ENCODE measurements at places on chromosomes 2 and 18.
A peak's percentile ranks its signal among the peaks of the same experiment; 100 is the strongest.

GRCh38 chr2:111236025-111236424 lies 115.3 kb downstream of the BCL2L11 start:
- DNase-seq, result peak; percentile 63

GRCh38 chr2:234305846-234306245 lies 191.0 kb downstream of the ARL4C start:
- no peak for DNase-seq

GRCh38 chr2:157334797-157335196 lies 9.2 kb upstream of the ERMN start:
- DNase-seq, result no peak

DNA sequence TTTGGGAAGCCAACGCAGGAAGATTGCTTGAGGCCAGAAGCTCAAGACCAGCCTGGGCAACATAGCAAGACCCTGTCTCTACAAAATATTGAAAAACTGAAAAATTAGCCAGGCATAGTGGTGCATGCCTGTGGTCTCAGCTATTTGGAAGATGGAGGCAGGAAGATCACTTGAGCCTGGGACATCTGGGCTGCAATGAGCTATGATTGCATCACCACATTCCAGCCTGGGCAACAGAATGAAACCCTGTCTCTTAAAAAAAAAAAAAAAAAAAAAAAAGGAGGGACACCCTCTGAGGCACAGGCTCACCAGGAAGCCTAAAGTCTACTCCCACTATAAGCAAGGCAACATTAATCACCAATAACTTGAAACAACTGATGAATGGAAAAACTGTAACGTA lies 151.1 kb downstream of the CCDC148 start:
- DNase-seq, result no peak

DNA sequence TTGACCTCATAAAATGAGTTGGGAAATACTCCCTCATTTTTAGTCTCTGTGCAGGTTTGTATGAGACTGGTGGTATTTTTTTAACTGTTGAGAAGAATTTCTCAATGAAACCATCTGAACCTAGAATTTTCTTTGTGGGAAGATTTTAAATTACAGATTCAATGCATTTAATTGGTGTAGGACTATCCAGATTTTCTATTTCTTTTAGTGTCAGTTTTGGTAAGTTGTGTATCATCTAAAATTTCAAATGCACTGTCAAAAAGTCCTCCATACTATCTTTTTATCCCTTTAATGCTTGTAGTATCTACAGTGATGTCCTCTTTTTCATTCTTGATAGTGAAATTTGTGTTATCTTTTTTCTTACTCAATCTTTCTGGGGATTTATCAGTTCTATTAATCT lies 1.8 kb upstream of the BOK start:
- DNase-seq, result no peak

GRCh38 chr2:62440281-62440946 lies 65.6 kb downstream of the TMEM17 start:
- DNase-seq, result no peak

DNA sequence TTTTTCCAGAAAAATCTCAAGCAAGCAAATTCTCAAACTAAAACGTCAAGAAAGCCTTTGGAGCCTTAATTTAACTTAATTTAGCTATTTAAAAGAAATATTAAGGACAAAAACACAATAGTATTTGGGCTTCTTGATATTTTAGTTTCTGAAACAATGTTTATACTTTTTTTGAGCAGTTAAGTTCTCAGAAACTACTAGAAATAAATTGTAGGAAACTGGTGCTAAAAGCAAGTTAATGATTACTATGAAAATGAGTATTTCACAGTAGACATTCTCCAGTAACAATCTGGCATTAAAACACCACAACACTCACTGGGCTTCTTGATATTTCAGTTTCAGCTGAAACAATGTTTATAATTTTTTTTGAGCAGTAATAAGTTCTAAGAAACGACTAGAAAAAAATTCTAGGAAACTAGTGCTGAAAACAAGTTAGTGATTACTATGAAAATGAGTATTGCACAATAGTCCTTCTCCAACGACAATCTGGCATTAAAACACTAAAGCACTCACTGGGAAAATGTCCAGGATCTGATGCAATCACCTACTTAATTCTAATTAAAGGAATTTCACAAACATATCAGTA lies 45.1 kb downstream of the TRAK2 start:
- peak; percentile 62 for DNase-seq

DNA sequence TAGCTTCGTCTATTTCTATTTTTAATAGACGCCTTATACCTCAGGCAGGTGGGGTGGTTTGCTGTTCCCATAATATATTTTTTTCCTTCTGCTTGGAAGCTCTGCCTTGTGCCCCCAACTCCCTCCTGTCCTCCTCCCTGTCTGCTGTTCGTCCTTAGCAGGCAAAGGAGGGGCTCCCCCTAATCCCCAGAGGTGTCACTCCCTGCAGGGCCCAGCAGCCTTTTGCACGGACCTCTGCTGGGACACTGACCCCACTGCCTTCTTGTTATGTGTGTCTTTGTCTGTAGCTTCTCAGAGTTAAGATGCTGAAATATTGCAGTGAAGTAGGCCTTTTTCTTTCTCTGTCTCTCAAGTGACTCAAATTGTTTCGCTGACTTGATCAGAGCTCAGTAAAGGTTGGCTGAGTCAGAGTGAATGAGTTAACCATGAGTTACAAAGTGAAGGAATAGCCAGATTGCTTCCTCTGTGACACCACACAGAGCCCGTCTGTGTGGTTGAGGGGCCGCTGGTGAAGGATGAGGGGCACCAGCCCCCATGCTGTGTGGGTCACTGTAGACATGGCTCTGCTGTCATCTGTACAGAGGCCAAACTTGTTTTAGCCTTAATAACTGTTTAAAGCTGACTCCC lies 47.7 kb downstream of the PRKCE start:
- DNase-seq, result no peak

DNA sequence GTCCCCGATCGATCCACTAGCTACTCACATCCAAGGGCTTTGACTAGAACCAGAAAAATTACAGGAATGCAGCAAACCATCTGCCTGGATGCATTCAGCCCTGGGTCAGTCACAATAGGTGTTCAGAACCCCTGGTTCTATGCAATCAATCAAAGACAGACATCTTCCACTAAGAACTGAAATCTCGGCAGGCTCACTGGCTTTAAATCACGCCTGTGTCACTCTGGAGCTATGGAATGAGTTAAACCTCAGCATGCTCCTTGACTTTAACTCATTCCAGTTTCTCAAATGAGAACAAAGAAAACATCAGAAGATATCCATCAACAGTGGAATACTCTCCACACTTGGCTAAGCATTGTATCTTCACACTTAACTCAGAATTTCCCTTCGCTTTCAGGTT lies 68.1 kb upstream of the SPTBN1 start:
- no peak for DNase-seq

DNA sequence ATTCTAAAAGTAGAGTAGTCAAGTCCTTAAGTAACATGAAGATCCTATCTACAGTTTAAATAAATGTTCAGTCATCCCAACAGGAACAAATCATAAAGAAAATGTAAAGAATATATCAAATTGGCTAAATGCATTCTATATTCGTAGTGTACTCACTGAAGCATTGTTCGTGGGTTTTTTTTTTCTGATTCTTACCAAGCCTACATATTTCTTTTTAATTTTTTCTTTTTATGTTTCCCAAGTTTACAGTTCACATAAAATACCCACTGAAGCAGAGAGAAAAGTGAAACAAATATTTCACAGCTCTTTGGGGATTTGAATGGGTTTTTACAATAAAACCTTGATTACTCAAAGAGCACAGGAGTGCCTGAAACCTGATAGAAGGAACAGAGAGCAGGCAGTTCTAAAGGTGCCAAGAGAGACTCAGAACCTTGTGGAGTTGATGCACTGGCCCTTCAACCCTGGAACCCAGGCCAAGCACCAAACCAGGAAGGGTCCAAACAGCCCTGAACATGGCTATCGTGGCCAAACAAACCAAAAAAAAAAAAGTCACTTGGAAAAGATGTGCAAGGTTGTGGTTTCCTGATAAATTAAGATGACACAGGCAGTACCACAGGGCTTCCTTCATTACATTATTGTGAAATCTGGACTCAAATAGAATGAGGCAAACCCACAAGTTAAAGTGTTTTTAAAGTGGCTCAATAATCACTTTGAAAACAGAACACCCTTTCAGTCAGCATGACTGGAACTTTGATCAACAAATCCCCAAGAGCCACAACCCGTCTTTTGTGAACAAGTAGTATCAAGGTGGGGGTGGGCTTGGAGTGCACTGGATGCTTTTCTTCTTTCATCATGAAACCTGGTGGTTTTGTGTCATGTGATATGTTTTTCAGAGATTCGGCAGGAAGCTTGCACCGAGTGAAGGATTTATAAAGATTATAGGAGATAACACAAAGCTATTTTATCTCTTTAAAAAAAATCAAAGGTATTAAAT lies 245.0 kb upstream of the FN1 start:
- DNase-seq, result no peak

DNA sequence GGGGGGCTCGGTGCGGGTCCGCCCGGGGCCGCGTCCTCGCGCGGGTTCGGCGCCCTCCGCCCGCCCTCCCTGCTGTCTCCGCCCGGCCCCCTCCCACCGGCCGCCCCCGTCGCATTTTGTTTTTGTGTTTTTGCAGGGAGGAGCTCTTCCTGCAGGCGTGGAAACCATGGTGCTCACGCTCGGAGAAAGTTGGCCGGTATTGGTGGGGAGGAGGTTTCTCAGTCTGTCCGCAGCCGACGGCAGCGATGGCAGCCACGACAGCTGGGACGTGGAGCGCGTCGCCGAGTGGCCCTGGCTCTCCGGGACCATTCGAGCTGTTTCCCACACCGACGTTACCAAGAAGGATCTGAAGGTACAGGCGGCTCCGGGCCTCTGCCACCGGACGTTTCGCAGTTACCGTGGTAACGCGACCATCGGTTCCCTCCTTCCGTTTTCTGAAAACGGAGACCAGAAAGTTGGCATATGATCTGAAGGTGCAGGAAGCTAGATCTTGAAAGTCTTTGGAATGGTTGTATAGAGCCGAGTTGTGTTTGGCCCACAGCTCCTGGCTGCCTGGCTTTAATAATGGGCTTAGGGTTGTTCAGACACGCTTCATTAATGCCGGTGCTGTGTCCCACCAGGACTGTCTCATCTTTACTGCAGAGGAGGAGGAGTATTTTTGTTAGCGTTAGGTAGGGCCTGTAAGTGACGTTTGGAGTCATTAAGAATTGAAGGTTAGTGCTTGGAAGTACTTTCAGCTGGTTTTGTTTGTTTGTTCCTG lies 891 bp downstream of the KDM3A start:
- peak; percentile 40 for DNase-seq

DNA sequence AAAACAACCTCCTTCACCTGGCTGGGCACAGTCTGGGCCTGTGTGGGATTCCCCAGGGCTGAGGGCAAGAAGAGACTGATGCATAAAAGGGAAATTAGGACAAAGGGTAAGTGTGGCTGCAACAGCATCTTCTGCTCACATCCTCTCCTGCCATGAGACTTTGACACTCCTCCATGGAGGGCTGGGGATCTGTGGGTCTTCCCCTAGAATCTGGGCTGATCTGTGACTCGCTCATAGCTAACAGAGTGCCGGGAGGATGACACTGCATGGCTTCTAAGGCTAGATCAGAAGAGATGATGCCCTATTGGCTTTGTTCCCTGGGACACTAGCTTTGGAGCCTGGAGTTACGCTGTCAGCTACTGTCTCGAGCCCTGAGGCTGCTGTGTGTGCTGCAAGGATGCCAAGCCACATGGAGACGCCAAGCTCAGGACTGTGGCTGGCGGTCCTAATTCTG lies 24.3 kb downstream of the MOCOS start:
- DNase-seq, result no peak

DNA sequence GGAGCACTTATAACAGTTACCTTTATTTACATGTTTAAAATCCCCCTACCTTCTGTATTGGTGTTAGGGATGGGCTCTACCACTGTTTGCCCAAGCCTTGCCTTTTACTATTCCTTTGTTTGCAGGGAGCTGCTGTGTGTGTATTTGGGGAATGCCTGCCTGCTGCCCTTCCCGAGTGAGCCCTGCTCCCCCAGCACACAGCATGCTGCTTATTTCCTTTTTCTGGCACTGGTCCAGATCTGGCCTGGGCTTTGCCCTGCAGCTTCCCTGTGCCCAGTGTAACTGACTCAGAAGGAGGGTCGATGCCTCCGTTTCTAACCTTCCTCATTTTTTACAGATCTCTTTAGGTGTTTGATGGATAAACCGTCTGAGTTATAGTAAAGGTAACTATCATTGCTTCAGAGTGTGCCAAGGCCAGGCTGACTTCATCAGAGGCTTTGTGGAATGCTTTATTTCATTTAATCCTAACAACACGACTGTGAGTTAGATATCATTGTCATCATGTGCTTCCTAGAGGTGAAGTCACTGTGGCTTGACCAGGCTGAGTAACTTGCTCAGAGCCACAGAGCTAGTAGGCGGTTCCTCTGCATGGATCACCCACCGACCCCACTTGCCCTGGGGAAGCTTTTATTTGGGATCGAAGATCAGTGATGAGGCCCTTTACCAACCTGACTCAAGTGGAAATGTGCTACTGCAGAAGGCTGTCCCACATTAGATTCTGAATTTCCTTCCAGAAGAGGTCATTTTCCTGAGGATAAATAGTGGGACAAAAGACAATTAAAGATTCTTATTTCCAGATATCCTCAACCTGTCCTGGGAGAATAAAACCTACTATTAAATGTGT lies 238.8 kb downstream of the ZNF407 start:
- DNase-seq, result no peak

- no peak for DNase-seq
Observed at GRCh38 chr2:131027566-131028528, 65.4 kb downstream of the FAM168B start.

- no peak for DNase-seq
Observed at GRCh38 chr18:56907771-56908170, 239.1 kb upstream of the BOD1L2 start.

GRCh38 chr2:29290293-29291047 lies 175.3 kb downstream of the CLIP4 start:
- no peak for DNase-seq

DNA sequence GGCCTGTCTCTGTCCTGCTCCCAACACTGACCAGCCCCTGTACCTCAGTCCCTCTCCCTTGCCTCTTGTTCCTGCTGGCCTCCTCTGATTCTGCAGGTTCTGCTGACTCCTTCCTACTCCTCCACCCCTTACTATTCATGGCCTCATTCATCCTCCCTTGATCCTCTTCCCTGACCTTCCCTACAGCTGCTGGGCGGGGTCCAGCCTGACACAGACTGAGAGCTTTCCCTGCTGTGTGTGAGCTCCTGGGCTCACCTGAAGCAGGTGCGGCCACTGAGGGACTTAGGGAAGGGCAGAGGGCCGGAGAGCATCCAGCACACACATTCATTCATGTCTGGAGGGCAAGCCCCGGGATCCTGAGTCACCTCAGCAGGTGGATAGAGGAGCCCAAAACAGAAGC lies 185.6 kb downstream of the CTIF start:
- no peak for DNase-seq

All from NCI-H446 (cell line).